CD4-positive, alpha-beta T cell treated with Interleukin-12 subunit alpha and Interleukin-12 subunit beta, for 1 hour (primary cell): ENCODE measurements at places on chromosomes 16 and 17.

GRCh38 chr16:58459344-58460218 is 40.4 kb upstream of the NDRG4 start:
- no peak for DNase-seq

DNA sequence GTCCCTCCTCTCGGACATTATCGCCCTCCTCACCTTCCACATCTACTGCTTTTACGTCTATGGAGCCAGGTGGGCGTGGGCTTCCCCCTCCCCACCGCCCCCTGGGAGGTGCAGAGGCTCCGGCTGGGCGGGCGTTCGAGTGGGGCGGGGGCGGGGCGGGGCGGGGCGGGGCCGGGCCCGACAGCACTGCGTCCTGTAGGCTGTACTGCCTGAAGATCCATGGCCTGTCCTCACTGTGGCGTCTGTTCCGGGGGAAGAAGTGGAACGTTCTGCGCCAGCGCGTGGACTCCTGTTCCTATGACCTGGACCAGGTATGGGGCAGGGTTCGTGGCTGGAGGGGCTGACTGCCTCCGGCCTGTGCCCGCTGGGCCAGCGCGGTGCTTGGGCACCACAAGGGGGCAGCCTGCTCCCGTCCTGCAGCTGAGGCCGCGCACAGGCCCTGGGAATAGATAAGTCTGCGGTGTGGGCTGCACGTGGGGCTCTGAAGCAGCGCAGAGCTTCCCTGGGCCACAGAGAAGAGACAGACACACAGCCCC is 9.2 kb downstream of the PIGQ start:
- peak; percentile 76 for DNase-seq

DNA sequence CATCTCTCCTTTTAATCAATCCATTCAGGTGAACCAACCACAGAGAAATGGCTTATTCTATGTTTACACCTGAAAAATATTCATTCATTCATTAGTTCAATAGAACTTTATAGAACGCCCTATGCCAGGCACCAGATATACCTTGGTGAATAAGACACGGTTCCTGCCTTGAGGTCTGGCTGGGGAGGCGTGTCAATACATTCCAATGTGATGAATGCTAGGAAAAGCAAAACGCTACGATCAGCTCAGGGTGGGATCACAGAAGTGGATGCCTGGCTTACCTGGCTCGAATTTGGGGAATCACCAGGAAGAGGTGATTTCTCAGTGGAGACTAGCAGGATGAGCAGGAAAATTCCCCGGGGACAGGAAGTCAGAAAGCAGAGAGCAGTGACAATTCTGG is 17.5 kb upstream of the WFIKKN2 start:
- no peak for DNase-seq

GRCh38 chr17:51028176-51028863 is 92.3 kb downstream of the SPAG9 start:
- no peak for DNase-seq

- DNase-seq: no peak
Observed at GRCh38 chr17:81885869-81886548, 5.4 kb downstream of the ALYREF start.

GRCh38 chr16:57724531-57724930 is 11.0 kb upstream of the KATNB1 start:
- DNase-seq: no peak

DNA sequence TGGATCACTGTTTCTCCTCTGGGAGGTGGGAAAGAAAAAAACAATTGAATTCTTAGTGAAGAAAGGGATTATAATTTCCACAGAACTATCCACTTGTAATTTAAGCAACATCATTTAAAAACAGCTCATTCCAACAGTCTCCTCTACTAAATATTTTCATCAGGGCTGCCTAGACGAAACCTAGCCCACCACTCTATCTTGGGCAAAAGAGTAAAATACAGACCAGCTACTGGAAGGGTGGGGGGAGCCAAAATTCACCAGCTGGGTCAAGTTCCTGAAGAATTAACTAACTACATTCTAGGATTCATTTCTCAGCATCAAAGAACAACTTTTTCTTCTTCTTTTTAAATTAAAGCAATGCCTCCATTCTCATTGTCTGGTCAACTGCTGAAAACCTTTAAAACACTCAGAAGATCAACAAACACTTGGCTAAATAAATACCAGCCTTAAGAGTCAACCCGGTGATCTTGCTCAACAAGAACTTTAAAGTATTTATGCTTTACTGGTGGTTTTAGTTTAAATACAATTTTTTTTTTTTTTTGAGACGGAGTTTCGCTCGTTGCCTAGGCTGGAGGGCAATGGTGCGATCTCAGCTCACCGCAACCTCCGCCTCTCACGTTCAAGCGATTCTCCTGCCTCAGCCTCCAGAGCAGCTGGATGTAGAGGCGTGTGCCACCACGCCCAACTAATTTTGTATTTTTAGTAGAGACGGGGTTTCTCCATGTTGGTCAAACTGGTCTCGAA is 25.2 kb downstream of the KANSL1 start:
- DNase-seq: no peak

DNA sequence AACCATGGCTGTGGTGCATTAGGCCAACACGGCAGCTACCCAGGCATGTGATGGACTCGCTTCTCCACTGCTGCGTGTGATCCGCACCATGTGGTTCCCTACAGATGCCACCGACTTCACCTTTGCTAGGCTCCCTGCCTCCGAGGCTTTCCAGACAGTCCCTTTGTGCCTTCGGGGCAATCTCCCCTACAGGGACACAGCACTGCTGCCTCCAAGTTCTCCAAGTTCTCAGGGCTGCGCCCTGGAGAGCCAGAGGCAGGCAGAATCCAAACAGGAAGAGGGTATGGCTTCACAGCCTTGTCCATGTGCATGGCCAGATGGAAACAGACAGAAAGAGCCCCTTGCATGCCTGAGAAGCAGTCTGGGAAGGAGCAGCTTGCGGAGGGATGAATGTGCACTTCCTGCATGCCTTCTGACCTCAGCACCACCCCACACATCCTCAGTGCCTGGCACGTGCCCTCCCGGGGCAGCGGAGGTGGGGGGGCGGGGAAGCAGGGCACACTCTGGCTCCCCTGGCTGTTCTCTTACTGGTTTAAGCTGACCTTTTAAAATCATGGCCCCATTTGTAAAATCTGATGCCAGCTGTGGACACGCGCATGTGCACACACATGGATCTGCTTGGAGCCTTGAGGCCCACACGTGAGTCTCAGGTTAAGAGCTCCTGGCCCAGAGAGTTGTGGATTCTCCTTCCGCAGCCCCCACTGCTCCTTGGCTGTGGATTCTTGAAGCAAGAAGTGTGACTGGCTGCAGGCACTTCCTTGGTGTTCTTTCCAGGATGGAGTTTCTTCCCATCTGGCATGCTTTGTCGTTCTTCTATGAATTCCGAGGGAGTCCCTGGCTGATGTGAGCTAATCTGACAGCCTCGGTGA is 55.3 kb upstream of the MTSS2 start:
- no peak for DNase-seq

- no peak for DNase-seq
Observed at GRCh38 chr17:50212121-50212843, 10.9 kb upstream of the COL1A1 start.

- DNase-seq: no peak
Observed at GRCh38 chr16:51994597-51994996, 552.3 kb downstream of the TOX3 start.

- peak; percentile 48 for DNase-seq
Observed at GRCh38 chr16:88570691-88571092, 489 bp downstream of the ZC3H18 start.

DNA sequence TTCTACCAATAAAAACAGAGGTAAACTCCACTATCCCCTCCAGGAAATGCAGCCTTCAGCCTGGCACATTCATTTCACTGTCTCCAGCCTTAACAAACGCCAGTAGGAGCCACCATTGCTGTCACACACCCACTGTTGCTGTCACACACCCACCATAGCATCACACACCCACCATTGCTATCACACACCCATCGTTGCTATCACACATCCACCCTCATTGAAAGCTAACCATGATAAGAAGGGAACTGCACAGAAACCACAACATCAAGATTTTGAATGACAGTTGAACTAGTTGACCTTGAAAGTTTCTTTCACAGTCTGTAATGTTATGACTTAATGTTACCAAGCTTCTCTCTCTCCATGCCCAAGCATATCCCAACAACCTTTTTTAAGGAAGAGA is 38.1 kb downstream of the SHCBP1 start:
- DNase-seq: peak; percentile 9

- DNase-seq: no peak
Observed at GRCh38 chr17:75402026-75402425, 3.5 kb downstream of the GRB2 start.

DNA sequence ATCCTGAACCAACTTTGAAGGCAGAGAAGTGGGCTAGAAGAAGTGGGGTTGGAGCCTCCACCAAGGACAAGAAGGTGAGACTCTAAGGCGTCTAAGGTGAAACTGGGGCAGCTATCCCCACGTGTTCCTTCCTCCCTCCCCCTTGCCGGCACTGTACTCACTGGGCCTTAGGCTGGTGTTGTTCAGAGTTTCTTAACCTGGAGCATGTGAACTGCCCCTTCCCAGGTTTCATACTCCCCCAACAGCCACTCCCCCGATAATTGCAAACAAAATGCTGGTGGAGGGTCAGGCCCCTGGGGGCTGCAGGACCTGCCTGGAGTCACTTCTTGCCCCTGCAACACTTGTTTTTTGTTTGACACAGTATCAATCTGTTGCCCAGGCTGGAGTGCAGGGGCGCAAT is 7.3 kb upstream of the SOCS3 start:
- DNase-seq: no peak

DNA sequence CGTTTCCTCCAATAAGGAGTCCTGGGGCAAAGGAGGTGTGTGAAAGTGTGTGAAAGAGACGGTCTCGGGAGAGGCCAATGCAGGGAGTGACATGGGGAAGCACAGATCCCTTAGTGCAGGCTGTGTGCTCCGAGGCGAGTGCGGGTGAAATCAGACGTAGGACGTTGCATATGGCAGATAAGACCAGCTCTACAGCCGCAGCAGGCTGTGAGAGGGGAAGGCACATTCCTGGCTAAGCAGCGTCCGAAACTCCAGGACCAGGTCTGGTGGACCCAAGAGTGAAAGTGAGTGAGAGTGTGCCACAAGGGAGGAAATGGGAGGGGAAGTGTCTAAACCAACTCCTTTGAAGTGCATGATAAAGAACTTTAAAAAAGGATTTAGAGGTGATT is 11.3 kb downstream of the POLR3K start:
- DNase-seq: no peak

GRCh38 chr16:57630931-57631845 is 2.8 kb downstream of the ADGRG1 start:
- no peak for DNase-seq

DNA sequence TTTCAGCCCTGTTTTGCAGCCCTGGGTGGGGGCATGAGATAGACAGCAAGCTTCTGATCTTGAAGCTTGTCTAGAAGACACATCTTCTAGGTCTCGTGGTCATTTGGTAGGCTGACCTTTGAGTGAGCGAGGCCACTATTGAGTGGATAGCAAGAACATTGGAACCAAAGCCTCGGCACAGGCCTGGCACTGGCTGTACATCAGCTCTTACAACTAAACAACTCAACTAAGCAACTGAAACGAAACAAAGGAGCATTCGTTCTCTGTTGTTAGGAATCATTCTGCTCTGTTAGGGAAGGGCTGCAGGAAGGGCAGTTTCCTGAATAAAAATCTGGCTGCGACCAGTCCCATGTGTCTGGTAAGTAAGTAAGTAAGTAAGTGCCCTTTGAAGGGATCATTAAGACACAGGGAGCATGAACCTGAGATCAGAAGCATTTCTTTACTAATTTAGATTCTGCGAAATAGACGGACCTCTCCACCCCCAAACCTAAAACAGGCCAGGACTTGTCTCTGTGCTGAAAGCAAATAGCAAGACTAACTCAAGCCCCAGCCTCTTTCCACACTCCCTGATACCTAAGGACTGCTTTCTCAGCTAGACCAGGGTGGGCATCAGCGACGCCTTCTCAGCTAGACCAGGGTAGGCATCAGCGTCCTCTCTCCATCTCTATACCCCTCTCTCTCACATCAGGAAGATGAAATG is 22.7 kb downstream of the CYB561 start:
- no peak for DNase-seq

GRCh38 chr17:1398028-1398427 is 2.0 kb downstream of the YWHAE start:
- no peak for DNase-seq

GRCh38 chr17:66943484-66943883 is 21.0 kb upstream of the CACNG4 start:
- no peak for DNase-seq

GRCh38 chr16:11630768-11631056 is 37.5 kb upstream of the SNN start:
- DNase-seq: no peak

GRCh38 chr17:83183145-83183948 is 103.9 kb downstream of the METRNL start:
- DNase-seq: no peak

GRCh38 chr17:4535667-4536258 is 19.4 kb downstream of the MYBBP1A start:
- DNase-seq: no peak

DNA sequence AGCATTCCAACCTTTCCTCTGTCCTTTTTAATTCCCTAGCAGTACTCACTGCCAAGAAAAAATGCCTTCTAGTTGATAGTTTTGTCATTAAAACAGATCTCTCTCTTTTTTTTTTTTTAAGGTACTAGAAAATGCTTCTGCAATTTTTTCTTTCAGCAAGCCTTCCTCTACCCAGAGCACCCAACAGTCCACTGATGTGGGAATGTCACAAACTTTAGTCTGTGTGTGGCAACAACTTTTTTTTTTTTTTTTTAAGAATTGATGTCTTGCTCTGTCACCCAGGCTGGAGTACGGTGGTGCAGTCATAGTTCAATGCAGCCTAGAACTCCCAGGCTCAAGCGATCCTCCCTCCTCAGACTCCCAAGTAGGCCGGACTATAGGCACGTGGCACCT is 34.7 kb downstream of the CDRT15 start:
- DNase-seq: no peak
